Calu3 (cell line): ENCODE measurements at places on chromosomes 11 and 22. TPM values are rescaled to one million over a fixed set of nuclear protein-coding genes. Genes with fewer than 3 reads are reported as not detected.

GRCh38 chr22:17518406-17518805 lies 44.9 kb upstream of the SLC25A18 start:
- peaks cover 81% of the 10 kb centered on the region for H3K27me3 ChIP-seq
- DNase-seq: no peak
- H3K4me3 ChIP-seq: no peak overlapping the region
- H3K27ac ChIP-seq: no peak overlapping the region

DNA sequence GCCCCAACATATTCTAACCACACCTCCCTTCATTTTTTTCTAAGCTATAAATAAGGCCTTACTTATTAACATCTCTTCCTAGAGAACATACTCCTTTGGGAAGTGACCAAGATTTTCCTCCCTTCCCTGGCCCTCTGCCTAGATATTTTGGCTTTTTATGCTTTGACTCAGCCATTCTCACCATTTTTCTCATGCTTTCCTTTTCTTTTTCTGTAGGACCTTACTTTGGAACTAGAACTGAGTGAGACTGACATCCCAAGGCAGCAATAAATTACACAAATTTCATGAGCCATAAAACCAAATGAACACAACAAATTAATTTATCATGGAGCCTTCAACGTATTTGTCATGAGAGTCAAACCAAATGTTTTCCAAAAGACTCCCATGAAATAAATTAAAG lies 142.7 kb upstream of the CTSC start:
- H3K27ac ChIP-seq: no peak overlapping the region
- no peaks in the 10 kb centered on the region for H3K27me3 ChIP-seq
- DNase-seq: no peak
- H3K4me1 ChIP-seq: peaks cover 17% of the 10 kb centered on the region

The NRGN gene
- 5.8 and 6.0 TPM in 2 replicates for total RNA-seq

DNA sequence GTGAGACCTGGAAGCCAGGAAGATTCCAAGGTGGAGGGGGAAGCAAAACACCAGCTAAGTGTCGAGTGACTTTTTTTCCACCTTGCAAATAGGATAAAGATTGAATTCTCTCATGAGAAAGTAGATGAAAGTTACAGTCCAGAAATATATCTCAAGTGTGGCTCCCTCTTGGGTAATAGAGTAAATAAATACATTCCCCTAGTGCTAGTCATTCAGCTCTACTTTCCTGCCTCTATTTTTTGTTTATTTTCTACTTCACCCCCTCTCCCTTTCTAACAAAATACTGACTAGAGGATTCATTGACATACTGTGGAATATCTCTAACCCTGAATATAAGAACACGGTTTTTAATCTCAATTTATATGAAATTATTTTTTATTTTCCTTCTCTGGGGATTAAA lies 19.2 kb upstream of the OOSP4B start:
- no peak overlapping the region for H3K27ac ChIP-seq
- H3K27me3 ChIP-seq: no peaks in the 10 kb centered on the region
- no peak for DNase-seq
- H3K4me3 ChIP-seq: no peak overlapping the region
- no peaks in the 10 kb centered on the region for H3K4me1 ChIP-seq
- no peaks in the 10 kb centered on the region for H3K36me3 ChIP-seq

GRCh38 chr11:79561496-79561895 lies 120.7 kb upstream of the TENM4 start:
- no peak overlapping the region for H3K27ac ChIP-seq
- H3K36me3 ChIP-seq: no peaks in the 10 kb centered on the region
- no peaks in the 10 kb centered on the region for H3K4me1 ChIP-seq
- no peak for DNase-seq
- no peak overlapping the region for H3K4me3 ChIP-seq

- no peaks in the 10 kb centered on the region for H3K27me3 ChIP-seq
- peaks cover 52% of the 10 kb centered on the region for H3K4me1 ChIP-seq
- H3K36me3 ChIP-seq: peaks cover 31% of the 10 kb centered on the region
- peak overlapping the region; percentile 27 for H3K27ac ChIP-seq
Measured at GRCh38 chr22:43923191-43923590, 414 bp upstream of the PNPLA3 start.

GRCh38 chr22:24521791-24522245 lies 26.7 kb downstream of the UPB1 start:
- H3K27me3 ChIP-seq: no peaks in the 10 kb centered on the region
- no peak overlapping the region for H3K4me3 ChIP-seq
- peak overlapping the region; percentile 33 for H3K27ac ChIP-seq
- H3K4me1 ChIP-seq: peaks cover 12% of the 10 kb centered on the region
- H3K36me3 ChIP-seq: no peaks in the 10 kb centered on the region
- peak; percentile 73 for DNase-seq

The LDHAL6A gene
- not detected in 2 replicates for total RNA-seq
